ENCODE measurements at places on chromosomes 13 and 19.

GRCh38 chr19:30490760-30491159 lies 118.6 kb downstream of the ZNF536 start:
- no peaks in the 10 kb centered on the region for H3K36me3 ChIP-seq
- no peaks in the 10 kb centered on the region for H3K27me3 ChIP-seq
- no peak overlapping the region for H3K27ac ChIP-seq

- peaks cover 24% of the 10 kb centered on the region for H3K36me3 ChIP-seq
- H3K4me1 ChIP-seq: peaks cover 42% of the 10 kb centered on the region
- no peak for DNase-seq
- peak overlapping the region; percentile 93 for H3K27ac ChIP-seq
Observed at GRCh38 chr19:11165486-11166030, 10.0 kb upstream of the SPC24 start.

DNA sequence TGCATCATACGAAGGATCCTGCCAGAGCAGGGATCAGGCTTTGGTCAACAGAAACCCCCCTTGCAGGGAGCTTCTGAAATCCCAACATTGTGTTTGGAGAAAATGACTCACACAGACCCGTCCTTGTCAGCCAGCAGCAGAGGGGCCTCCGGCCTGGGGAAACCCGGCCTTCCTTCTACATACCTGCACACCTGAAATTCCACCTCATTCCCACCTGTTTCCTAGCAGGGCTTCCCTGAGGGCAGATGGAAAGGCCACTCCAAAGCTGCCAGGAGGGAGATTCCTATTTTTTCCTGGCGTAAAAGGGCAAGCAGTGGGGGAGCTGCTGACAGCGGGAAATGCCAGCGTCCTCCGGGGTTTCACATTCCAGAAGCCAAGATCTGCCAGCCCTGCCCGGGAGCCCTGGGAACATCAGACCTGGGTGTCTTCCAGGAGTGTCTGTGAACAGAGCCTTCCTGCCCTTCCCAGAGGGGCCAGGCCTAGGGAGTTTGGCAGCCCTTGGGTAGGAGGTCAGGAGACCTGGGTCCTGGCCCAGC lies 3.0 kb upstream of the IGFL1 start:
- no peak overlapping the region for H3K27ac ChIP-seq
- H3K4me1 ChIP-seq: peaks cover 15% of the 10 kb centered on the region
- H3K4me3 ChIP-seq: no peak overlapping the region
- no peaks in the 10 kb centered on the region for H3K27me3 ChIP-seq
- no peak for DNase-seq
- H3K36me3 ChIP-seq: no peaks in the 10 kb centered on the region

DNA sequence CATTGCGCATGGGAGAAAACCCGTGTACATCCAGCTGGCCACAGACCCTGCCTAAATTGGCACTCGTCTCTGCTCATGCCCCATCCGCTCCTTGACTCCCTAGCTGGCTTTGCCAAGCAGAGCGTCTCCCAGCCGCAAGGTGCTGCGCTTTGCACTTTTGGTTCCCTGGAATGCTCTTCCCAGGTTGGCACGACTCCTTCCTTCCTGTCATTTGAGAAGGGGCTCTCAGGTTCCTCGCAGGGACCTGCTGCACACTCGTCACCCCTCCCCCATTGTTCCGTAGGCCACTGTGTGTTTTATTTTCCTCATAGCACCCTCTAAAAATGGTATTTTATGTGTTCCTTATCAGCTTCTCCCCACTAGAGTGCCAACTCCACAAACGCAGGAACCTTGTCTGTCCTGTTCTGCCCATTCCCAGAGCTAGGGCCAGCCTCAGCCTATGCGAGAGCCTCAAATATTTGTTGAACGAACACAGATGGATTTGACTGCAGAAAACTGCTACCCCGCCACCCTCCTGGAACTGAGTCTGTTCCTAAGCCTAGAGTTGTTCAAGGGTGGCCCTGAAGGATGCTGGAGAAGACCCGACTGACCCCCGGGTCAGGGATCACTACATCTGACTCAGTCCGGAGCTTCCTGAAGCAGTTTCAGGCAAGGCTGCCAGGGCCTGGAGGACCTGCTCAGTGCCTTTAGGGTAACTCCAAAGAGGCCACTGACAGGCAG lies 8.4 kb upstream of the CEBPA start:
- no peak overlapping the region for H3K27ac ChIP-seq
- peaks cover 3% of the 10 kb centered on the region for H3K4me1 ChIP-seq
- DNase-seq: no peak

GRCh38 chr19:33438987-33439781 lies 65.7 kb downstream of the CEBPG start:
- H3K27me3 ChIP-seq: no peaks in the 10 kb centered on the region
- no peak overlapping the region for H3K27ac ChIP-seq
- H3K4me1 ChIP-seq: no peaks in the 10 kb centered on the region
- H3K36me3 ChIP-seq: no peaks in the 10 kb centered on the region

DNA sequence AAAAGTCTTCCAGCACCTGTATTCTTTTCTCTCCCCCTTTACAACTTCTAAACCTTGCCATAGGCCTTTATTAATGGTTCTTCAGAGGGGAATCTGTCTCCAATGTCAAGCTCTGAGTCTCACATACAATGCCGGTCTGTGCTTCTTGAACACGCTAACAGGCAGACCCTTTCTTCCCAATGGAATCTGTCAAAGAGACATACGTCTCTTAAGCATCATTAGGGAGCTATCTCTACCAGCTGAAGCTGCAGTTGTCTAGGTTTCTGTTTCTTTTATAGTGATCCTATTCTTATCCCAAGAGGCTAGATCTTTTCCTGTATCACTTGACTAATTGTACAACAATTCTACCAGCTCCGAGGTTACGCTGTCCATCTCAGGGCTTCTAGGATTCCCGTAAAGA lies 560.8 kb upstream of the NBEA start:
- DNase-seq: no peak
- H3K27me3 ChIP-seq: no peaks in the 10 kb centered on the region
- no peaks in the 10 kb centered on the region for H3K36me3 ChIP-seq
- H3K4me3 ChIP-seq: no peak overlapping the region

DNA sequence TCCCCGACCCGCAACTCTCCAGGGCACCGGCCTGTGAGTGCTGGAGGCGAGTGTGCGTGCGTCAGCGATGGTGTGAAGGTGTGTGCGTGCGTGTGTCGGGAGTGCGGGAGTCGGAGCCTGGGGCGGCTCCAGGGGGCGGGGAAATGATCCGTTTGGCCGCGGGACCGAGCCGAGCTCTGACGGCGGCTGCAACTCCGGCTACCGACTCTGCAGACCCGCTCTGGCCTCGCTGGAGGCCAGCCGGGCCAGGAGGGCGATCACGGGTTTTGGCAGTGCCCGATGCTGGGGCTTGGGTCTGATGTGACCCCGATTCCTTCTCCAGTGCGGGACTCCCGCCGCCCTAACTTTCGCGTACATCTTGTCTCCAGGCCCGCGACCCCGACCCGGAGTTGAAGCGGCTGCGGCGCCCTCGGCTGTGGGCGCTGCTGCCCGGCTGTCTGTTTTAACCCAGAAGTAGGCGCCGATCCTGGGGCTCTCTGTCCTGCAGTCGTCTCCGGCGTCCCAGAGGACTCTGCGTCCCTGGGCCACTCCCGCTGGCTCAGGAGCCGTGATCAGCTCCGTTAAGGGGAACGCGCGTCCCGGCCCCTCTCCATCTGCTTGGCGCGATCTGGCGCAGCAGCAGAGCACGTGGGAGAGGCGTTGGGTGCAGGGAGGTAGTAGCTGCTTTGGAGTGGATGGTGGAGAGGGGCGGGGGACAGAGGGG lies 1.2 kb downstream of the CHST8 start:
- no peaks in the 10 kb centered on the region for H3K27me3 ChIP-seq
- no peaks in the 10 kb centered on the region for H3K36me3 ChIP-seq
- no peak for DNase-seq
- H3K27ac ChIP-seq: no peak overlapping the region
- H3K4me3 ChIP-seq: peak overlapping the region; percentile 56
- peaks cover 12% of the 10 kb centered on the region for H3K4me1 ChIP-seq

DNA sequence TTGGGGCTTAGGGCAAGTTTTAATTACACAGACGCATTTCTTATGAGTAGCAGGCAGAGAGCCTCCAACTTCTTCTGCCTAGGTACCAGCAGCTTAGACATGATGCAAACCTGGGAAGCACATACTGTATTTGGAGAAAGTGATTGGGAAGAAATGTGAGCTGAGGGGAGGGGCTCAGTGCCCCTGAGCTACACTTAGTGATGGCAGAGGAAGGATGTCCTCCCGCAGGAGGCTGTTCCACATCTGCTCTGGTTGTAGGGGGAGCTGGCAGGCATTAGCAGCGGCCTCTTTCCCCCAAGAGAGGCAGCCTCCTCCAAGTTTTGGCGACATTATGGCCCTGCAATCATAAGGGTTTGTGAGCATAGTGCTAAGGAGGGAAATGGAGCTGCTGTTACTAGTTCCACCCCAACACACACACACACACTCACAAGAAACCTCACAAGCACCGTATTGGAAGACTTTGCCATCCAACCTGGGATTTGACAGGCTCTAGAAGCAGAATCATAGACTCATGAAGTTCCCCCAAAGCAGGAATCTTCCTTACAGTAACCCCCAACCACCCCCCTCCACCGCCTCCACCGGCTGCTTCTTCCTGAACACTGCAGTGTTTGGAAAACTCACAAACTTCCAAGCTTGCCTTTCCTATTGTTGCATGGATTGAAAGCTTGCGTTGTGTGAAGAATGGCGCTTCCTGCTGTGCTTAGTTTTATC lies 3.3 kb downstream of the ALOX5AP start:
- DNase-seq: no peak
- no peaks in the 10 kb centered on the region for H3K27me3 ChIP-seq
- no peak overlapping the region for H3K27ac ChIP-seq
- peak overlapping the region; percentile 12 for H3K4me3 ChIP-seq
- no peaks in the 10 kb centered on the region for H3K36me3 ChIP-seq
- H3K4me1 ChIP-seq: peaks cover 30% of the 10 kb centered on the region

GRCh38 chr19:42176990-42177685 lies 40.3 kb downstream of the DEDD2 start:
- no peak for DNase-seq
- peak overlapping the region; percentile 81 for H3K4me3 ChIP-seq
- H3K27ac ChIP-seq: no peak overlapping the region
- peaks cover 15% of the 10 kb centered on the region for H3K27me3 ChIP-seq
- peaks cover 18% of the 10 kb centered on the region for H3K4me1 ChIP-seq

GRCh38 chr19:13260883-13261653 lies 110.9 kb downstream of the IER2 start:
- no peaks in the 10 kb centered on the region for H3K27me3 ChIP-seq
- no peaks in the 10 kb centered on the region for H3K4me1 ChIP-seq

- H3K4me3 ChIP-seq: peak overlapping the region; percentile 89
- DNase-seq: no peak
- H3K27ac ChIP-seq: peak overlapping the region; percentile 95
- H3K4me1 ChIP-seq: peaks cover 52% of the 10 kb centered on the region
- no peaks in the 10 kb centered on the region for H3K27me3 ChIP-seq
Observed at GRCh38 chr19:34173193-34173956, 1.1 kb downstream of the LSM14A start.

- DNase-seq: no peak
- no peaks in the 10 kb centered on the region for H3K36me3 ChIP-seq
- H3K27me3 ChIP-seq: no peaks in the 10 kb centered on the region
- no peak overlapping the region for H3K27ac ChIP-seq
- H3K4me3 ChIP-seq: no peak overlapping the region
- no peaks in the 10 kb centered on the region for H3K4me1 ChIP-seq
Observed at GRCh38 chr13:32087955-32088747, 56.6 kb downstream of the FRY start.

DNA sequence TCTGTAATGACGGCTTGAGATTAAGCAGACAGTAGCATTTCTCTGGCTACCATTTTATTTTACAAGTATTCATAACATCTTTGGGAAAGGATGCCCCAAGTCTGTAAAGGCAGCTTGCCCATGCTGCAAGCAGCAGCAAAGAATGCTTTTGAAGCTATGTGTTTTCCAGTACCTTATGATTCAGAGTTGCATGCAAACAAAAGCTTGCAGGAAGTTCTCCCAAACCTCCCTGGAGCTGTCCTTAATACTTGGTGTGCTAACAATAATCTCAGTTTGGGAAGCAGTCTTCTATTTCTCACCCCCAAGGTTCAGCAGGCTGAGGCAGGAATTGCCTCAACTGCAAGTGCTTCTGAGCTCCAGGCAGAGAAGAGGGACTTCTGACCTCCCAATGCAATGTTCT lies 60.8 kb downstream of the CCNA1 start:
- H3K27ac ChIP-seq: no peak overlapping the region
- DNase-seq: no peak
- no peaks in the 10 kb centered on the region for H3K27me3 ChIP-seq
- H3K4me1 ChIP-seq: no peaks in the 10 kb centered on the region
- H3K4me3 ChIP-seq: no peak overlapping the region

DNA sequence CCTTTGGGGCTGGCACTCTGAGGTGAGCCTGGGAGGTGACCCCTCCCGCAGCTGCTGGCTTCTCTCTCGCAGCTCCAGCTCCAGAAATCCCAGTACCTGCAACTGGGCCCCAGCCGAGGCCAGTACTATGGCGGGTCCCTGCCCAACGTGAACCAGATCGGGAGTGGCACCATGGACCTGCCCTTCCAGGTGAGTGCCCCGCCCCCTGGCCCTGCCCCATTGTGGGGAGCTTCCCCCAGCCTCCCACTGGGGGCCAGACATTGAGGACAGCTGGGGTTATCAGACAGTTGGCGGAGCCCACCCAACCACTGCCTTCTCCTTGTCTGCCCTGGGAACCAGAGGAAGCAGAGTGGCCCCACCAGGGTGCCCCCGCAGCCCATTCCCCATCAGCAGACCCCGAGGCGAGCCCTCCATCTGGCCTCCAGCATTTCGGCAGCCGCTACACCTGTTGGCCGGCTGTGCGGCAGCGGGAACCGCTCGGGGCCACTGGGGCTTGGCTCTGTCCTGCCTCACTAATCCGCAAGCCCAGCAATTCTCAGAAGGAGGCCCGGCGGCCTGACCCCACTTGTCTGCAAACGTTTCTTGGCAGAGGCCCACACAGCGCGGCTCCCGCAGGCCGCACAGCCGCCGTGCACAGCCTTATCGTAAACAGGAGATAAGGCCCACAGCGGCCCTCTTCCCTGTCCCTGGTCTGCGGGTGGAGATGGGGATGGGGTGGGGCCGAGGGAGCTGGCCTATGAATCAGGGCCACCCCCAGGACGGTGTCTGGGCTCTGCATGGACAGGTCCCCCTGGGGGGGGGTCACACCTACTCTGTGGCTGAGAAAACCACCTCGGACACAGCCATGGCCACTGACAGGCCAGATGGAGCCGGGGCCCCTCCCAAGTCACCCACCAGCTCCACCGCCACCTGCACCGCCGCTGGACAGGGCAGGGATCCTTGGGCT lies 48.0 kb downstream of the COMP start:
- no peaks in the 10 kb centered on the region for H3K27me3 ChIP-seq
- no peaks in the 10 kb centered on the region for H3K4me1 ChIP-seq
- H3K4me3 ChIP-seq: no peak overlapping the region
- H3K27ac ChIP-seq: no peak overlapping the region

GRCh38 chr19:54245936-54246335 lies 3.3 kb upstream of the LILRA6 start:
- DNase-seq: no peak
- no peaks in the 10 kb centered on the region for H3K27me3 ChIP-seq
- no peaks in the 10 kb centered on the region for H3K36me3 ChIP-seq

GRCh38 chr19:33302974-33303790 lies 848 bp upstream of the CEBPA start:
- H3K4me3 ChIP-seq: peak overlapping the region; percentile 95
- no peaks in the 10 kb centered on the region for H3K27me3 ChIP-seq
- peak overlapping the region; percentile 36 for H3K27ac ChIP-seq

- no peaks in the 10 kb centered on the region for H3K4me1 ChIP-seq
- no peaks in the 10 kb centered on the region for H3K27me3 ChIP-seq
- no peak overlapping the region for H3K4me3 ChIP-seq
- no peak overlapping the region for H3K27ac ChIP-seq
- no peak for DNase-seq
- H3K36me3 ChIP-seq: no peaks in the 10 kb centered on the region
Observed at GRCh38 chr19:33734913-33735312, 61.8 kb upstream of the KCTD15 start.
